ENCODE measurements at places on chromosomes 11 and 22.

- no peak for DNase-seq
- no peaks in the 10 kb centered on the region for H3K4me1 ChIP-seq
- no peaks in the 10 kb centered on the region for H3K27me3 ChIP-seq
- H3K27ac ChIP-seq, result no peak overlapping the region
These were observed 27.4 kb upstream of the NRGN start for GRCh38 chr11:124712392-124712791.

- no peak overlapping the region for H3K27ac ChIP-seq
- no peak overlapping the region for H3K4me3 ChIP-seq
- H3K4me1 ChIP-seq, result peaks cover 9% of the 10 kb centered on the region
- H3K36me3 ChIP-seq, result no peaks in the 10 kb centered on the region
- no peak for DNase-seq
These were observed 12.9 kb downstream of the CSF2RB start for GRCh38 chr22:36926309-36926708.

- no peaks in the 10 kb centered on the region for H3K27me3 ChIP-seq
- no peak overlapping the region for H3K27ac ChIP-seq
- H3K4me3 ChIP-seq, result no peak overlapping the region
- H3K4me1 ChIP-seq, result peaks cover 20% of the 10 kb centered on the region
- DNase-seq, result no peak
These were observed 107.3 kb upstream of the HSD17B12 start for GRCh38 chr11:43573233-43573632.

GRCh38 chr11:133123796-133124195 lies 408.5 kb downstream of the OPCML start:
- H3K4me1 ChIP-seq, result no peaks in the 10 kb centered on the region
- H3K4me3 ChIP-seq, result no peak overlapping the region
- H3K27me3 ChIP-seq, result no peaks in the 10 kb centered on the region
- DNase-seq, result no peak

DNA sequence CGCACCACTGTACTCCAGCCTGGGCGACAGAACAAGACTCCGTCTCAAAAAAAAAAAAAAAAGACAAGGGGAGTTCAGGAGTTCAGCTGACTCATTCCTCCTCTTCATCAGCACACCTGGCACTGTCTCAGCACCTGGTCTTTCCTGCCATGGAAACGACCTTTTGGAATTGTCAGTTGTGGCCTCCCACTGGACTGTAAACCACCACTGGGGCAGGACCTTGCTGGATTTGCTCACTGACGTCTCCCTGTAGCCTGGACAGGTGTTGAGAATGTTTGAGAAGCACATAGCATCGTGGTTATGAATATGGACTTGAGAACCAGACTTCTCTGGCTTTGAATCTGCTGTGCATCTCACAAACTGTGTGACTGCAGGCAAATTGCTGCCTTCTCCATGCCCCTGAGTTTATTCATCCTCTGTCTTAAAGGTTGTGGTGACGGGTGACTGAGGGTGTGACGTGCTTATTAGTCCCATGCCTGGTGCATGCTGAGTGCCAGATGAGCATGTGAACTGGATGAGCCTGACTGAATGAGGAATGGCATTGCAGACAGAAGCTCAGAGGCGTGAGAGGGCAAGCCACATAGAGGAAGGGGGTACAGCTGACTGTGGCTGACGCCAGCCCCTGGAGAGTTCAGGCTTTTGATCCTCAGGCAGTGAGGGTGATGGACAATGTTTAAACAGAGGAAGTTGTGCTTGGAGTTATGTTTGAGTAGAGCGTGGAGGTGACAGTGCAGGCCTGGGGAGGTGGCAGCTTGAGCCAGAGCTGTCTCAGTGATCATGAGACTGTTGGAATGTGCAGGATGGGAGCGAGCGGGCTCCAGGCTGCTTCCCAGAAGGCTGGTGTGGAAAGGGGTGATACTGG lies 12.7 kb downstream of the TOM1 start:
- H3K4me1 ChIP-seq, result peaks cover 24% of the 10 kb centered on the region
- no peak for DNase-seq
- H3K27me3 ChIP-seq, result no peaks in the 10 kb centered on the region
